ENCODE measurements at places on chromosomes 16 and 17. TPM values are rescaled to one million over a fixed set of nuclear protein-coding genes. Genes with fewer than 3 reads are reported as not detected.

Gene C1QTNF1
- 7.5 TPM for total RNA-seq

- DNase-seq, result peak; percentile 86
Observed at GRCh38 chr17:77285594-77286390, 145.0 kb downstream of the SEC14L1 start.

DNA sequence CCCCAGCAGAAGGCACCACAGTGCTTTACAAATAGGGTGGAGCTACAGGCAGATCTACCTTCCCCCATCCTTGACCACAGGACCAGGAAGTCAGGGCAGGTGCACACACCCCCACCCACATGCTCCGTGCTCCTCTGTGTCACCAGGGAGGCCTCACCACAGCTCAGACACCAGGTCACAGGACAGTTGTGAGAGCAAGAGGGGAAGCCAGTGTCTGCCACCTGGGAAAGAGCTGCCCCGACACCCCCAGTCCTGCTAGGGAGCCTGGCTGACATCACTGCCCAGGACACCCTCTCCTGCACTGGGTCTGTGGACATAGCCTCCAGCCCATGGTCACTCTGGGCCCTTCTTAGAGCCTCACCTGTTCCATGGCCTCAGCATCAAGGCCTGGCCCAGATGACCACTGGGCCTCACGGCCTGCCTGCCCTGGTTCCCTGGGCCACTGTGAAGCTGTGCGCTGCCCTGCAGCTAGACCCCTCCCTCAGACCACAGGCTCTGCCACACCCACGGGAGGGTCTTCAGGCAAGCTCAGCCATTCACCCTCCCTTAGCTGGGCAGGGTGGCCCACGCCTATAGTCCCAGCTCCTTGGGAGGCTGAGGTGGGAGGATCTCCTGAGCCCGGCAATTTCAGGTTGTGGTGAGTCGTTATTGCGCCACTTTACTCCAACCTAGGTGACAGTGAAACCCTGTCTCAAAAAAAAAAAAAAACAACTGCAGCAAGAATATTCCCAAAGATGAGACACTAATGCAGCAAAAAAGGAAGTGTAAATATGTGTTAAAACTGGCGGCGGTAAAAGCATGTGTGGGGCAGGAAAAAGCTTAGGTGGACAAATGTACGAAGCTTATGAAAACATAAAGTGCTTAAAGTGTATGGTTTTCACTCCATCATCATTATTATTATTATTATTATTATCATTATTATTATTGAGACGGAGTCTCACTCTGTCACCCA lies 14.2 kb downstream of the POLR3K start:
- peak; percentile 92 for DNase-seq

Gene MLST8
- total RNA-seq, result 98.9 TPM

Gene CDRT4
- not detected for total RNA-seq

DNA sequence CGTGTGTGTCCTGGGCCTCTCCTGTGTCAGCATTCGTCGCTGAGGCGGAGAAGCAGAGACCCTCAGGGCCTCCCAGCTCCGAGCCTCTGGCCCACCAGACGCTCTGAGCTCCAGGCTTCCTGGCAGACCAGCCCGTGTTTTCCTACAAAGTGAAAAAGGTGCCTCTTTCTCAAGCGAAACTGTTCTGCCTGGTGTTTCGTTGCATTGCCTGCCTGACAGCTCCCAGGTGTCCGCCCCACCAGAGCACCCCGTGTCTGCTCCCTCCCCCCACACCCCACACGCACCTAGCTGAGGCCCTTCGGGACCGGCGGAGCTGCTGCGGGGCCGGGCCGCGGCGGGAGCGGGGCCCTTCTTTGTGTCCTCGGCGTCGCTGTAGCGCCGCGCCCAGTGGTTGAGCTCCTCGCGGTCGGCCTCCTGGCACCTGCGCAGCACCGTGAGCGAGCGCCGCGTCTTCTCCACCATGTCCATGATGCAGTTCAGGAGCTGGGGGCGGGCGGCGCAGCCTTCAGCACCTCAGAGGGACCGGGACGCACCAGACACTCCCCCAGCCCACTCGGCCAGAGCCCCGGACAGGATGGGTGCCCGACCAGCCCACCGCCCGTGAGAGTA lies 14.7 kb upstream of the PABPN1L start:
- DNase-seq, result no peak

Gene TLCD2
- 0.97 TPM for total RNA-seq

GRCh38 chr17:20086416-20087076 lies 77.4 kb downstream of the SPECC1 start:
- DNase-seq, result peak; percentile 1

DNA sequence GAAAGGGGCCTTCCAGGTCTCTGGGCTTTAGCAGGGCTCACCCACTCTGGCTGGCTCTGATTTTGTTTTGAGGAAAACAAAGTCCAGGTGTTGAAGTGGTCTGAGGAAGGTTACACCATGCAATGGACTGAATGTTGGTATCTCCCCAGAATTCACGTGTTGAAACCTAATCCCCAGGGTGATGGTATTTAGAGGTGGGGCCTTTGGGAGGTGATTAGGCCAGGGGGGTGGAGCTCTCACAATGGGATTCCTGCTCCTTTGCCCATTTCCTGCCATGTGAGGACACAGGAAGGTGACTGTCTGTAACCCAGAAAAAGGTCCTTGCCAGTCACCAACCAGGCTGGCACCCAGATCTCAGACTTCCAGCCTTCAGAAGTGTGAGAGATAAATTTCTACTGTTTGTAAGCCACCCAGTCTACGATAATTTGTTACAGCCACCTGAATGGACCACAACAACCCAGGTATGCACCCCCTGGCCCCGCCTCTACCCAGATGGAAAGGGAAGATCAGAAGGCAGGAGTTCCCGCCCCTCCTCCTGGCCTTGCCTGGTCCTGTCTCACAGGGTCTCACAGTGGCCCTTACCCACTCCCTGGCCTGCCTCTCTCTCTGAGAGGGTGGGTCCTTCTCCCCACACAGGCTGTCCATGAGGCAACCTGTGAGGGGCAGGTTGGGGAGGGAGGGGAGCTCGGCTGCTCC lies 32.0 kb downstream of the LRRC75A start:
- peak; percentile 45 for DNase-seq

Gene KRTAP3-2
- not detected for total RNA-seq

Gene CSH2
- total RNA-seq, result not detected

DNA sequence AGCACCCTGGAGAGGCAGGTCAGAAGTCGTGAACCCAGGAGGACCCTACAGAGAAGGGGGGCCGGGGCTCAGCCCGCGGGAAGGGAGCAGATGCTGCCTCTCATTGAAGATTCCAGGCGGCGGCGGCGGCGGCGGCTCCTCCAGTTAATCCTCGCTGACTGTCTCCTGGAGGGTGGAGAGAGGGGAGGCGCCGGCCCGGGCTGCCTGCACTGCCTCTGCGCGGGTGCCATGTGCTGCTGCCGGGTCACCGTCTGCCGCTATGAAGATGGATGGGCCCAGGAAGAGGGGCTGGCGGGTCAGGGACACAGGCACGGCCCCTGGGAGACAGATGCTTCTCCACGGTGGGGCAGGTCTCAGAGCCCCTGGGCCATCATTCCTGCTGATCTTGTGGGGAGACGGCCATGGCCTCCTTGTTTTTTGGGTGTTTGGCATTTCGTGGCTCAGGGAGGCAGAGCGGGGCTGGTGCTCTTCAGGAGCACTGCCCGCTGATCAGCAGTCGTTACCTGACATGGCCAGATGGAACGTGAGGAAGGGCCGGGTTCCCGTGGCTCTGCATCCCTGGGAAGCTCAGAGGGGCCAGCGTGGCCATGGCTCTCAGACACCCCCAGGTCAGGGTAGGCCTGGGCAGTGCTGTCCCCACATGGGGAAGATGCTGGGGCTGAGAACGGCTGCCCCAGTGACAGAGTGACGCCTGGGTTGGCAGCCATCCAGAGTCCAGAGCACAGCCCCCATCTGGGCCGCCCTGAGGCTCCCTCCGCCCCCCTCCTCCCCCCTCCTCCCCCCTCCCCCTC lies 36.1 kb downstream of the GINS2 start:
- DNase-seq, result peak; percentile 36

DNA sequence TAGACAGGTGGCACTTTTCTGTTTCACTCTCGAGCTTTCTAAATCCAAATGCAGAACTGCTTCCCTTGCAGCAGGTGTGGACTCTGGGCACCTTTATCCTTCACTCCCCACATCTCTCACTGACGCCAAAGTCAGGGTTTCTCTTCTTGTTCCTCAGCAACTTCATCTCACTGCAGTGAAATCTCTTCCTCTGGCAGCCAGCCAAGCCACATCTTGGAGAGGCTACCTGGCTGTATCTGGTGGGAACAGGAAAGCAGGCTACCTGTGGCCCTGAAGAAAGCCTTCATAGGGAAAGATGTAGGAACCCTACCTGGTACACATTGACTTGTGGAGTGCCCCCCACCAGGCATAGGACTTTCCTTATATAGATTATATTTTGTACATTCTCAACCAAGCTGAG lies 159.1 kb downstream of the UTP18 start:
- peak; percentile 27 for DNase-seq

Gene ACSM5
- total RNA-seq, result not detected

Gene MRPS34
- total RNA-seq, result 493 TPM

Gene SHISA9
- 0.03 TPM for total RNA-seq

Gene MYL11
- total RNA-seq, result not detected

GRCh38 chr16:89097392-89097772 lies 3.7 kb downstream of the ACSF3 start:
- DNase-seq, result no peak

GRCh38 chr16:67258161-67258835 lies 9.5 kb downstream of the SLC9A5 start:
- no peak for DNase-seq

- DNase-seq, result no peak
Observed at GRCh38 chr17:38960402-38960801, 6.8 kb downstream of the FBXO47 start.

Gene HCRT
- not detected for total RNA-seq

Gene NPIPA5
- total RNA-seq, result 0.29 TPM

Gene TMEM88
- total RNA-seq, result 0.43 TPM

Gene SLC6A2
- not detected for total RNA-seq

Gene TMEM220
- not detected for total RNA-seq

DNA sequence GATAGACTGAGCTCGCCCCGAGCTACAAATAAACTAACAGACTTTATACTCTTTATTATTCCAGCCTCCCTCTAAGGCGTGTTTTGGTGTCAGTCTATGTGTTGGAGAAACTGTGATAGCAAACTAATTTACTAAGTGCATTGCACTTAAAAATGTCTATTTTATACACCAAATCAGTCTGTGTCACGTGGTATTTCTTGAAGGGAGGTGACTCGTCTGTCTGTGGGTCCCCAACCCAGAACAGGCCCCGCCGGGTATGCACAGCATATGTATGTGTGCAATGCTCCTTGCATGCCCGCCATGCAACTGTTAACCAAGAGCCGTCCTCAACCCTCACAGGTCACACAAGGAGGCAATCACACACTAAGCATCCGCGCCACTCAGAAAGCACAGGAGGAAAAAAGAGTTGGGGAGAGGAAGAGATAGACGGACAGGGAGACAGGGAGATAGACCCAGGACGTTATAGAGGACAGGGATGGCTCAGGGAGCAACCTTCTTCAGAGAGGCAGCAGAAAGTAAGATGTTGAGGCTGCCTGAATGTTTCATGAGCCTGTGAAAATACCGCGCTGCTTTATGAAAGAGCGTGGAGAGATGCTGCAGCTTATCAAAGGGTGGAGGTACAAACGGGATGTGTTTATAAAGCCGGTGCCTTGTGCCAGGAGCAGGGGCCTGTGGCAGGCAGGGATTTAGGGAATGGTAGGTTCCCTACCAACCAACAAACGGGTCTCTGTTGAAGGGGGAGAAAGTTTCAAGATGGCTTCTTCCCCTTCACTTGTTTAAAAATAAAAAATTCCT lies 4.2 kb downstream of the RBFOX3 start:
- no peak for DNase-seq

Gene TMEM100
- total RNA-seq, result not detected

DNA sequence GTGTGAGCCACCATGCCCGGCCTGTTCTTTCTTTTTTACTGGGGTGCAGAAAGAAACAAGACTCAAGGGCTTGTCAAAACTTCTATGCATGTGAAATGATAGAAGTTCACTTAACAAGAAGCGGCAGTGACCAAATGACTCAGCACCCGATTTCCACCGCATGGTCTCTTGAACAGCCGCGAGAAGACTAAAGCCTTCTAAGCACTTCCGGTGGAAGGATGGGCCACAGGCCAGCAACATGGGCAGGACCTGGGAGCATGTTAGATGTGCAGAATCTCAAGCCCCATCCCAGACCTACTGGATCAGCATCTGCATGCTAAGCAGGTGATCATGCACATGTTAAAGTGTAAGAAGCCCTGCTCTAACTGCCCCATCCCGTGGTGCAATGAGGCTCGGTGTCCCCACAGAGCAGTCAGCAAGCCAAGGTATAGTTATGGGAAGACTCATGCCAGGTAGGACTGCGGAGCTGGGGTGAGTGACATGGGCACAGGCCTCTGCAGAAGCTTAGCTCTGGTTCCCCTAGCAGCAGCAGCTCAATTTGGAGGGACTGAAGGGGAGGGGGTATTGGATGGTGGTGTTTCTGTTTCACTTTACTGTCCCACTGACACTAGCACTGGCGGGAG lies 88.5 kb upstream of the HNF1B start:
- DNase-seq, result no peak

- no peak for DNase-seq
Observed at GRCh38 chr16:11629071-11630030, 38.9 kb upstream of the SNN start.

Gene PRCD
- total RNA-seq, result not detected

Gene CDC6
- 39.8 TPM for total RNA-seq

Gene CTRB2
- not detected for total RNA-seq

DNA sequence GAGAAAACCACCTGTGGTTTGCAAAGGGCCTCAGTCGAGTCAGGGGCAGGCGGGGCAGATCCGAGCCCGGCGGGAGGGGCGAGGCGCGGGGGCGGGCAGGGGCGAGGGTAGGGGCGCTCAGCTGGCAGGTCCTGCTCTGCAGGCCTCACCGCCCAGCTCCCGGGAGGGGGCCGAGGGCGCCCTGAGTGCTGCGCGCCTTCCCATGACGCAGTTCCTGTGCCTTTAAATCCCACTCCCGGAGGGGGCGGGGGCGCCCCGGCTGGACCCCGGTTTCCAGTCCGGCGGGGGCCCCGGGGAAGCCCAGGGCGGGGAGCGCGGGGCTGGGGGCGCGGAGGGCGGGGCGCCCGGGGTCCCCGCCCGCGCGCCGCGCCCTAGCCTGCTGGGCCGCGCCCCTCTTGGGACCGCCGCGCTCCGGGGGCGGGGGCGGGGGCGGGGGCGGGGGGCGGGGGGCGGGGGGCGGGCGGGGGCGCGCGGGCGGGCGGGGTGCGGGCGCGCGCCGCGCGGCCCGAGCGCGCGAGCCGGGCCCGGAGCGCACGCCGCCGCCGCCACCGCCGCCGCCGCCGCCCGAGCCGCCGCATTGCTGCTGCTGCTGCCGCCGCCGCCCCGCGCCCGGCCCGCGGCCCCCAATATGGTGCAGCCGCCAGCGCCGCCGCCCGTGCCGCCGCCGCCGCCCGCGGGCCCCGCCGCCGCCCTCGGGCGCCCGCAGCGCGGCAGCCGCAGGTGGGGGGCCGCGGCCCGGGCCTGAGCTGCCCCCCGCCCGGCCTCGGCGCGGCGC lies at the start of gene JPH3:
Gene JPH3 (plus strand): TSS at position 508 of the 775 bp plus-strand sequence. CDS start 639 bp downstream, outside the sequence.
- DNase-seq, result no peak

DNA sequence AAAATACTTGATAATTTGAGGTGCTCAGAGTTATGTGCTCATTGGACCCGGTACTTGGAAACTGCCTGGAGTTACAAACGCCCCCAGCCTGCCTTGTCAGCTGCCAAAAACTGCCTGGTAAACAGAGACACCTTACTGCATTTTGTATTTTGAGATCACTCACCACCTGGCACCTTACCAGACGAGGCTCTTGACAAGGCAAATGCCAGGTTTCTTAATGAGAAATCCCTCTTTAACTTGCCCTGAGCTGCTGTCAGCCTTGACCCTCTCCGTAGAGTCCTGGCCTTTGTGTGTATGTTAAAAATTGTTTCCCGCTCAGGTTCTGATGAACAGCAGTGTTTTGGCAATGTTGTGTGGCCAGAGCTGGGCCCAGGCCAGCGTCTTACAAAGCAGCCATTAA lies 28.8 kb downstream of the SYT17 start:
- no peak for DNase-seq

Data from HT-29 (cell line).